Peyer's patch (tissue), 4 donors: ENCODE measurements at places on chromosomes 11 and 22.

GRCh38 chr11:118522571-118523072 is 4.7 kb upstream of the TTC36 start:
- DNase-seq, result no peak

DNA sequence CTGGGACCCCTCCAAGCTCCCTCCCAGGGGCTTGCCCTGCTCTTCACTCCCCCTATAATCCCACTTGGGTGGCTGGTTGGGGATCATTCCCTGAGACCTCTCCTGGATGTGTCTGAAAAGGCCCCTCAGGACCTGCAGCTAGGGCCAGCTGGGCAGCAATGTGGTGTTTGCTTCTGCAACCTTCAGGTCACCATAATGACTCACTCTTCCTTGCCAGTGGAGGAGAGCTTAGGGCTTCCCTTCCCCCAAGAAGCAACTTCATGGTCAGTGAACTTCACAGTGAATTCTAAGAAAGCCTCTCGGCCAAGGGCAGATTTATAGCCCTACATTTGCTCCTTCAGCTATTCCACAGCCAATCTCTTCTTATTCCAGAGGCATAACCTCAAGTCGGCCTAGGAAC is 45.1 kb upstream of the TSPAN18 start:
- DNase-seq, result no peak

DNA sequence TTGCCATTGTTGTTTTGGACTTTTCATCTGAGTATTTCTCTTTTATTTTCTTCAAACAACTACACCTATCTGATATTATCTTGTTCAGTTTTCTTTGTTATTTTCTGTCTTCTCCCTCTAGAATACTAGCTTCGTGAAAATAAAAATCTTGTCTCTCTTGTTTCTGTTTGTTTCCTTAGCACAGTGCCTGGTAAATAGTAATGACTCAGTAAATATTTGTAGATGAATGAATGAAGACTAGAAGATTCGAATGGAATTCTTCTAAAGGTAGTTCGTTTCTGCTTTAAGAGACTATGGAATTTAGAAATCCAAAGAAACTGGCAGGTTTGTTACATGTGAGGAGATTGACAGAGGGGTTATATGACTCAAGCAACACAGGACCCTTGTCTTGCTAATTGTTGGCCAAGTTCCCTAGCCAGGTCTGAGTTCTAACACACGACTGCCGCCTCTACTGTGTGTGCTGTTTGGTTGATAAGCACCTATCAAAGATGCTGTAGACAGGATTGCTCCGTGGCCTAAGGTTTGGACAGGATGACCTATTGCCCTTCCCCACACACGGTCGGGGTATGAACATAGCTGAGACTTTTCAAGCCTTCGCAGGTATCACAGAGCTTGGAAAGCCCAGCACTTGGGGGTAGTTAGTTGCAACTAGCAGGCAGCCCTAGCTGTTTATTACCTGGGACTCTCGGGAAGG is 831 bp upstream of the TMEM135 start:
- peak; percentile 17 for DNase-seq

DNA sequence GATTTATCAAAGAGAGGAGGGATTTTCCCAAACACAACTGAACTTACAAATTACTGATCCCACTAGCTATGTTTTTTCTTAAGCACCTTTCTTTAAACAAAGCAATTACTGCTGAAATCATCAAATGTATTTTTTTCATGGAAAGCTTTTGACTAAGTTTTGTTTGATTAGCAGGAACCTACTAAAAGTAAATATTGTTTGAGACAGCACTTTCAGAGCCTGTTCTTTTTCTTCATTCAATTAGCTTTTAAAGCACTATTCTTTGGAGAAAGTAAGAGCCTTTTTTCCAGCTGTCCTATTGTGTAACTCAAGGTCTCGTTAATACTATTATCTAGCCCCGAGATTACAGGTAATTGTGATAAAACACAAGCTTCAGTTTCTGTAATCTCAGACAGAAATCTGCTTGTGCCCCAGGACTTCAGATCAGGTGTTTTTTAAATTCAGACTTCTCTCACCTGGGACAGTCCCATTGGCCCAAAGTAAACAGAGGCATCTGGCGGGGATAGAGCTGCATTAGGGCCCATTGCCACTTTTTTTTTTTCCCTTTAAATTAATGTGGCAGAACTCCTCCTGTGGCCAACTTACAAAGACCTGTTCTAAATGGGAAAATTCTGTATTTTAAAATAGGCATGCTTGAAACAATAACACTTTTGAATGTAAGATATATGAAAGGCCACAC is 11.0 kb downstream of the CSTPP1 start:
- DNase-seq, result no peak

DNA sequence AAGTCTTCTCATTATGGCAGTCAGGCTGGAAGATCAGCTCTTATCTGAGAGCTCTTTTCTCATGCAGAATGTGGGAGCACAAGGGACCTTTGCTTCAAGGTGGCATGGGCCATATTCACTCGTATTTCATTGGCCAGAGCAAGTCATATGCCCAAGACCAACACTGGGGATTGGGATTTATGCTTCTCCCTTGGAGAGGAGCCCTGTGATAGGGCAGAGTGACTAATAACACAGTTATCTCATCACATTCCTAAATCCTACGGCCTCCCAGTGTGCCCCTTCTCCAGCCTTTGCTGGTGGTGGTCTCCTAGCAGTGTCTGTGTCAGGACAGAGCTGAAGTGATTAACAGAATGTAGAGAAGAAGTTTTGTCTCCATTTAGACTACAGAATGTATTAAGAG is 48.6 kb downstream of the SYT9 start:
- DNase-seq, result no peak

- no peak for DNase-seq
These were observed 52.2 kb downstream of the NUP98 start for GRCh38 chr11:3745161-3745560.

DNA sequence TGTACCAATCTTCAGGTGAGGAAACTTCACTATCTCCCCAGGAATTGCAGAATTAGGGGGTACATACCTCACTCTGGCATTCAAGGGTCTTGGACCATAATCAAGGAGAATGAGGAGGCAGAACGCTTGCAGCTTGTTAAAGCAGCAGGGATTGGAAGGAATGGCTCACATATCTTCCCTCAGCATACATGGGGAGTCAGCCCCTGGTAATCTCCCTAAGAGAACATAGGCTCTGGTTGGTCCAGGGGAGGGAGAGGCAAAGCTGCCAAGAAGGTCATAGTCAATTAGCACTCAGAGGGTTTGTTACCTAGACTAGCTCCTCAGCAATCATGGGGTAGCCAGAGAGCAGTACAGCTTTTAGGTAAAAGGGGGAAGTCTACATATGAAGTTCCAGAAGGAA is 256.8 kb downstream of the INSC start:
- DNase-seq, result no peak

DNA sequence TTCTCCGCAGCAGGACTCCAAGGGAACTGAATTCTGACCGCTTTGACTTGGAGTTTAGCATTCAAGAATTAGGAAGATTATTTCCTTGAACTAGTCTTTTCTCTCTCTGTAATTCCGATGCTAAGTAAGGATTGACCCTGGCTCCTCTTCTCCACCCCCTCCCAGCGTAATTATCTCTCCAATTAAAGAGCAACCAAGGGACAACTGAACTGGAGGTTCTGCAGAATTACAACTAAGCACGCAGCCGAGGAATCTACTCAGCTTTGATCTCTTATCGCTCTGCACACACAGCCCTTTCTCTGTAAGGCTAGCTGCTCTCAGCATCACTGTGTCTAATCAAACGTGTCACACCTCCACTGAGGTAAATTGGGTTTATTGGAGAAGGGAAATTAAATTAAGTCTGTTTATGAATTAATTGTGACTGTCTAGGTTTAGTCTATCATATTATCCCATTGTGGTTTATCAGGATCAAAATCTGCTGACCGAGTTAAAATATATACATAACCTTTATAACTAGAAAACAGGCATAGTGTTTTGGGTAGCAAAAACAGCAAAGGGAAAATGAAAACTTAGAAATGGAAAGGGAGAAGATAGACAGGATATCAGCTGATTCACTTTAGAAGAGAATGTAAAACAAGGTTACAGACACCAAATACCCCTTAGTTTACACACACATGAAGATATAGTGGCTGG is 241.3 kb upstream of the LARGE1 start:
- no peak for DNase-seq

DNA sequence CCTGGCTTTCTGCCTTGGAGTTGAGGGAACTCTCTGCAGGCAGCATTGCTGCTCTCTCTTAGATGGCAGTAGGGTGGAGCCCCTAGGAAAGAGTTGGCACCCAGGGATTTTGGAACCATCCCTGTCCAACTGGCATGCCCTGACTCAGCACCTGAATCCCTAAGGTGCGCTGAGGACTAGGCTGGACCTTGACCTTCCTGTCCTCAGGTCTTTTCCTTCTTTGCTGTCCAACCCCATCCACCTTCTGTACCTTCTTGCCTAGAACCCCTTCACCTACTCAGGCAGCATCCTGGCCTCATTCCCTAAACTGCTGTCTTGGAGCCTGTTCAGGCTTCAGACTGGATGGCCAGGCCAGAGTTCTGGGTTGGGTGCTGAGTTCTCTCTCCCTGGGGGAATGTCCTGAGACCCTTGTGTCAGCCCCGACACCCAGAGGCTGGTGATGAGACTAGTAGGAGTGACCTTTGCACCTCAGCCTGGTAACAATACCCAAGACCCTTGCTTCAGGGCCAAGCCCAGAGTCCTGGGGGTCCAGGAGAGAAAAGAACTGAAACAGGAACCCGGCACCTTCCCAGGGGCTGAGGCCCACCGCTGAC is 2.5 kb upstream of the POLD4 start:
- no peak for DNase-seq

DNA sequence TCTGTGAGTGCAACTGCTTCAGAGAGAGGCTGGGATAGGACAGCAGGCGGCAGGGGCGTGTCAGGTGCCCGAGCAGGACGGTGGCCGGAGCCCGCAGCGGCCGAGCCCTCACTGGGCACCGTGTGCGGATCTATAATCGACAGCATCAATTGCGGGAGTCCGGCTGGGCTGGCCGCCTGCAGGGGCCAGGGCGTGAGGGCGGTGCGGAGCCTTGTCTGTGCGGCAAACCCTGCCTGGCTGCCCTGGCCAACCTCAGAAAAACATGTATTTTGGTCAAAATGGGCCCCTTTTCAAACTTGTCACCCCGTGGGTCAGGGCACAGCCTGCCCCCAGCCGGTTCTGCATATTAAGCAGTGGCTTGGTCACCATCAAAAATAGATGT is 91.3 kb upstream of the KCNQ1OT1 start:
- DNase-seq, result no peak

GRCh38 chr22:28058036-28058435 is 139.0 kb upstream of the PITPNB start:
- DNase-seq, result no peak

GRCh38 chr11:25535467-25536272 is 796.3 kb upstream of the ANO3 start:
- DNase-seq, result no peak

DNA sequence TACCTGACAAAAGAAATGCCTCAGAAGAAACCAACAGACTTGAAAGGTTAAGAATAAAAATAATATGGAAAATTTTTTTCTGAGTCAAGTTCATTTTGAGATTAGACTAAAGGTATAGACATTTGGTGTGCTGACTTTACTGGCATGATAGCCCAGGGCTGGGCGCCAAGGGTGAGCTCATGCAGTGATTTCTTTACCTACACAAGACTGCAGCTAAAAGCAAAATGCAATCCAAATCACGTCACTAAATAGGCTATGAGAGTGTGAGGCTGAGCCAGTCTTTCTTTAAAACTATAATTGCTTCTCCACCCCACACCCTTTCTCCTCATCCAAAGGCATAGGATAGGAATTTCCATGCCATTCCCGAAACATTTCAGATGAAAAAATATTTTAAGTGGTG is 196.5 kb downstream of the FAM76B start:
- DNase-seq, result no peak

DNA sequence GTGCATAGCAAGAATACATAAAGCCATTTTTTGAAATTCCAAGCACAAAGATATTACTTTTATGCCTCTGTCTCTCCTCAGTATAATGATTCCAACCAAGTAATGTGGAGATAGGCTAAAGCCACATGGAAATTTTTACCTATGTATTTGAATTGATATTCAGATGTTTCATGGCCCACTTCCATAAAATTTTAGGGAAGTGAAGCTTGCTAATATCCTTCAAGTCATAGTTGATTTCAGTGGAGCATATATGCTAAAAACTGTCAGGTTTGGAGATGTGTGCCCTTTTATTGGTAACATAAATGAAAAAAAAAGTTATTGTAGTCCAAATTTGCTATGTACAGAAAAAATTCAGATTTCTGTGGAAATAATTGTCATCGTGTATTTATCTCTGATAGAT is 12.3 kb downstream of the MS4A4E start:
- DNase-seq, result no peak

GRCh38 chr22:31155422-31155821 is 4.6 kb upstream of the RNF185 start:
- no peak for DNase-seq

DNA sequence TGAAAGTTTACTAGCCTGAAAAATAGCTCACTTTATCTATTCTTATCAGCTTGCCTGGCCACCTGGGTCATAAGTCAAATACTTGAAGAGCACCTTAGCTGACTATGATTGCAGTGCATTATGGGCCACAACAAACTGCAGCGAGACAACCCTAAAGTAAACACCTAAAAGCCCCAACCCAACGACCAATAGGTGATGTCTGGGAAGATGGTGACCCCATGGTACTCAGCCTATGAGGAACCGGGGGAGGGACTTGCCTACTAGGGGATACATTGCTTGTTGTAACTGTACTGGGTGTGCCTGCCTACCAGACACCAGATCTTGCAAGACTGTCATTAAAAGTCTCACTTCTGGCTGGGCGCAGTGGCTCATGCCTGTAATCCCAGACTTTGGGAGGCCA is 35.6 kb upstream of the APOBEC3A start:
- DNase-seq, result no peak

- no peak for DNase-seq
These were observed 1090.0 kb downstream of the BRD1 start for GRCh38 chr22:48737461-48738203.

DNA sequence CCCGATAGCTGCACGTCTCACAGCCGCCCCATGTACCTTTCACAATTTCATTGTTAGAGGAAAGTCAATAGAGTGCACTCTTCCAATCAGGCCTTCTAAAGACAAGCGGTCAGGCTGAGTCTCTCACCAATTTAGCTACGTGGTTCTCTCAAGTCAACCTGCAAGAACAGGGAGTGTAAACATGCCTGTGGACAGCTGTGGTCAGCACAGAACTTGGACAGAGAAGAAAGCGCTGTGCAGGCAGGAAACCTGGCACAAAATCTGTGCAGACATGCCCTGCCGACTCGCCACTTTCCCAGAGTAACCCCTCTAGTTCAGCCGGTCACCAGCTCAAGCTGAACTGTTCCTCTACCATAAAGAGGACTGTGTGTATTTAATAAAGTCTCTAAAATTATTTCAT is 39.5 kb downstream of the CHKA start:
- DNase-seq, result no peak

- no peak for DNase-seq
These were observed 11.5 kb downstream of the VSTM5 start for GRCh38 chr11:93838967-93839366.

DNA sequence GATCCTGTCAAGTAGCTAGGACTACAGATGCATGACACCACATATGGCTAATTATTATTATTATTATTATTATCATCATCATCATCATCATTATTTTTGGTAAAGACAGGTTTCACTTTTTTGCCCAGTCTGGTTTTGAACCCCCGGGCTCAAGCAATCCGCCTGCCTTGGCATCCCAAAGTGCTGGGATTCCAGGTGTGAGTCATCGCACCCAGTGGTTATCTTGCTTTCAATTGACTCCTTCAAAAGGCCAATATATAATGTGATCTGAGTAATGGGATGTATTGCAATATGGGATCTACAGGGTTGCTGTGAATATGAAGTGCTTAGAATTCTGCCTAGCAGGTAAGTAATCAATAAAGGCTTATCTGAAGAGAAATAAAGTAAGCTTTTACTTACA is 221.2 kb downstream of the SBF2 start:
- DNase-seq, result no peak

GRCh38 chr11:128342511-128343134 is 244.7 kb downstream of the ETS1 start:
- DNase-seq, result peak; percentile 84
